Esophagus squamous epithelium (tissue), 5 donors: ENCODE measurements at places on chromosomes 16 and 17.
A peak's percentile ranks its signal among the peaks of the same experiment; 100 is the strongest.

DNA sequence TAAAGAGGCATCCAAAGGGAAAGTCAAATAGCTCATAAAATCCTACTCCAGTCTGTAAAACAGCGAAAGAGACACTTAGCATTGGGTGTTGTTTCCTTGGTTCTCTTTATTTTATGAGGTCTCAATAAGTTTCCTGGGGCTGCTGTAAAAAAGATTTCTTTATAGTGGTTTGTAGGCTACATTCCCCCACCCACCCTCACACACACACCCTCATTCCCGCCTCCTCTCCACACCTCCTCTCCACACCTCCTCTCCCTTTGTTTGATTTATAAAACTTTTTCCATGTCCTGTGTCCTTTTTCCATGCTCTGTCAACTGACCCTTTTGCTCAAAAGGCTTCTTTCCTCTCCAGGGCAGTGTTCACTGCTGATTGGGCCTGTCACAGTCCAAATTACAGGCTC is 178.9 kb upstream of the SOX9 start:
- H3K27ac ChIP-seq = no peak overlapping the region
- H3K36me3 ChIP-seq = no peaks in the 10 kb centered on the region
- H3K27me3 ChIP-seq = no peaks in the 10 kb centered on the region
- no peak overlapping the region for H3K4me3 ChIP-seq
- DNase-seq = no peak
- no peaks in the 10 kb centered on the region for H3K4me1 ChIP-seq

DNA sequence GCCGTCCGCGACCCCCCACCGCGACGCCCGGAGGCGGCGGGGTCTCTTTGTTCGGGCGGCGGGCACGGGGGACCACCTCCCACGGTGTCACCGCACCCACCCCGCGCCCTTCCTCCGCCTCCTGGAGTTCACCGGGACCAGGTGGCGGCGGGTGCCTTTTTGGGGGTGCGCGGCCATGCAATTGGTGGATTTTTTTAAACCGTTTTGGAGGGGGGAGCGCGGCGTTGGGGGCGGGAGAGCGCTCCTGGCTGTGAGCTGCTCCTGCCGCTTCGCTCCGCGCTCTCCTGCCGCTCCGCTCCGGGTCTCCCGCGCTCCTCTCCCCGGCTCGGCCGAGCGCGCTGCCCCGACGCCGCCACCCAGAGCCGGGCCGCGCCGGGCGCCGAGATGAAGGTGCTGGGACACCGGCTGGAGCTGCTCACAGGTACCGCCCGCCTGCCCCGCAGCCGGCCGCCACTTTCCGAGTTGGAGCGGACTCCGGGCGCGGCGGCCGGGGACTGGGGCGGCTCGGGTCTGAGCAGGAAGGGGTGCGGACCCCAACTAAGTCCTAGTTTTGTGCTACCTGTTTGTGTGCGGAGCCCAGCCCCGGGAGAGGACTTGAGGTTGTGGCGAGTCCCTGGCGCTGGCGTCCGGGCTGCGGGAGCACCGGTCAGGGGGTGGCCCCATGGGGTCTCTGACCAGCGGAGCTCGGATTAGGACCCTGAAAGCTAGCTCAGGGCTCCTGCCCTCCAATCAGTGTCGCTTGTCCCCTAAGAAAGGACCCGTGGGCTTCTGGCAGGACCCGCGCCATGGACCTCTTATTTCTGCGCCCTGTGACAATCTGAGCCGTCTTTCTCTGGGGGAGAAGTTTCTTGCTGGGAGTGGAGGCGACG is 35.7 kb upstream of the NDRG4 start:
- peaks cover 12% of the 10 kb centered on the region for H3K27me3 ChIP-seq
- H3K27ac ChIP-seq = peak overlapping the region; percentile 28
- H3K4me3 ChIP-seq = peak overlapping the region; percentile 56

DNA sequence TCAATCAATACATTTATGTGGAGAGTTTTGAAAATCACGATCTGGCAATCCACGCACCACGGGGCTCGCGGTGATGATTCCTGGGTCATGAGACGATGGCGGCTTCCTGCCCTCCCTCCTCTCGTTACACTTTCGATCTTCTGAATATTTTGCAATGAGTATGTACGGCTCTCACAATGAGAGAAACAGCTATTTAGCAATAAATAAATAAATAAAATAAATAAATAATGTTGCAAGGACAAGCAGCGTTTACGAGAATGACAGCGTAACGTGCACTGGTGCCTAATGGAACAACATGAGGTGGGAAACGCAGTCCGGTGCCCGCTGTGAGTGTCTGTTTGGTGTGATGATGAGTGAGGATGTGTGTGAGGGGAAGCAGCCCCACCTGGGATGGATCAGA is 46.7 kb upstream of the JPH3 start:
- H3K27ac ChIP-seq = no peak overlapping the region
- no peaks in the 10 kb centered on the region for H3K36me3 ChIP-seq
- H3K27me3 ChIP-seq = no peaks in the 10 kb centered on the region
- no peak for DNase-seq
- no peak overlapping the region for H3K4me3 ChIP-seq

DNA sequence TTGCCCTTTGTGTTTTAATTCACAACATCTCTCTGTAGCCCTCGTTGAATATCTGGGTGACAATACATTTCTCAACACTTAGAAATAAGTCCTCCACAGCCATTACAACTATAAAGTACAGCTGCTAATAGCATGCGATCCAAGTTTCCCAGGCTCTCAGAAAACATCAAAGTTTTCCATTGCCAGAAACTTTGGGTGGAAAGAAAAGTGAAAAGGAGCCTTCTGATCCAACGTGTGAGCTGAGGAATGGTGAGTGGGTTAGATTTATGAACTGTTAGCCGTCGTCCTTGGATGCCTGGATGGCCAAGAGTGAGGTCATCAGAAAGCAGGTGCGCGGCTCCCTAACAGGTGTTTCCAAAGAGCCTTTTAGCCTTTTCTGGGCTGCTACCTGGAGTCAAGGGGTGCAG is 258.0 kb downstream of the PMP22 start:
- H3K27ac ChIP-seq = no peak overlapping the region
- DNase-seq = no peak
- no peak overlapping the region for H3K4me3 ChIP-seq
- peaks cover 10% of the 10 kb centered on the region for H3K4me1 ChIP-seq
- no peaks in the 10 kb centered on the region for H3K36me3 ChIP-seq

GRCh38 chr17:68326681-68327080 is 35.4 kb downstream of the ARSG start:
- no peak for DNase-seq
- H3K27ac ChIP-seq = no peak overlapping the region
- no peaks in the 10 kb centered on the region for H3K4me1 ChIP-seq
- no peaks in the 10 kb centered on the region for H3K36me3 ChIP-seq
